ENCODE measurements at places on chromosomes 5 and 9.

- DNase-seq, result no peak
Observed at GRCh38 chr5:92455011-92455410, 1071.9 kb upstream of the ARRDC3 start.

- no peak for DNase-seq
Observed at GRCh38 chr9:116662646-116663310, 24.3 kb upstream of the TRIM32 start.

DNA sequence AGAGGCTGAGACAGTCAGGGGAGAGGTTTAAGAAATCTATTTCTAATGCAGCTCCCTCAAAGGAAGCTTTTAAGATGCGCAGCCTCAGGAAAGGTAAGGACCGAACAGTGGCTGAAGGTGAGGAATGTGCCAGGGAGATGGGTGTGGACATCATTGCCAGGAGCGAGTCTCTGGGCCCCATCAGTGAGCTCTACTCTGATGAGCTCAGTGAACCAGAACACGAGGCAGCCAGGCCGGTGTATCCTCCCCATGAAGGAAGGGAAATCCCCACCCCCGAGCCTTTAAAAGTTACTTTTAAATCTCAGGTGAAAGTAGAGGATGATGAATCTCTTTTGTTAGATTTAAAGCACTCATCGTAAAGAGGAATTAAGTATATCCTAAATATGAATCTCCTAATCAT is 8.2 kb downstream of the CAVIN4 start:
- DNase-seq, result no peak

GRCh38 chr5:138459311-138459933 is 5.9 kb upstream of the EGR1 start:
- DNase-seq, result no peak

- no peak for DNase-seq
Observed at GRCh38 chr5:171640480-171640879, 145.1 kb upstream of the SMIM23 start.

- DNase-seq, result no peak
Observed at GRCh38 chr9:23215688-23216087, 610.4 kb downstream of the ELAVL2 start.

- DNase-seq, result no peak
Observed at GRCh38 chr9:27945386-27945785, 372.1 kb upstream of the C9orf72 start.

GRCh38 chr9:135416664-135417290 is 62.8 kb upstream of the PPP1R26 start:
- DNase-seq, result no peak

DNA sequence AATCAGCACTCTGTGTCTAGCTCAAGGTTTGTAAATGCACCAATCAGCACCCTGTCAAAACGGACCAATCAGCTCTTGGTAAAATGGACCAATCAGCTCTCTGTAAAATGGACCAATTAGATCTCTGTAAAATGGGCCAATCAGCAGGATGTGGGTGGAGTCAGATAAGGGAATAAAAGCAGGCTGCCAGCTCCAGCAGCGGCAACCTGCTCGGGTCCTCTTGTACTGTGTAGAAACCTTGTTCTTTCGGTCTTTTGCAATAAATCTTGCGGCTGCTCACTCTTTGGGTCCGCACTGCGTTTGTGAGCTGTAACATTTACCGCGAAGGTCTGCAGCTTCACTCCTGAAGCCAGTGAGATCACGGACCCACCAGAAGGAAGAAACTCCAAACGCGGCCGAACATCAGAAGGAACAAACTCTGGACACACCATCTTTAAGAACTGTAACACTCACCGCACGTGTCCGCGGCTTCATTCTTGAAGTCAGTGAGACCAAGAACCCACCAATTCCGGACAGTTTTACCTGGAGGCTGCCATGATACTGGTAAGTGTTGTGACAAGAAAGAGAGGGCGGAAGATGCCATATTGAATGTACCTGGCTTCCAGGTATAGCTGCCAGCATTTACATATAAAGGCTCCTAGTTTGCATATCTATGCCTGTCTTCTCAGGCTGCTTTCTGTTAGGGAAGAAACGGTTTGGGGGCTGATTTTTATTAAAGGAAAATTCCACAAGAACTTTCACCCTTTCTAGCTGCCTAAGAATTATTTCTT is 758.5 kb upstream of the CTNND2 start:
- no peak for DNase-seq

GRCh38 chr5:123496892-123497291 is 15.1 kb upstream of the CSNK1G3 start:
- DNase-seq, result no peak

Data from EL (cell line).